ENCODE measurements at places on chromosomes 2 and 18.

DNA sequence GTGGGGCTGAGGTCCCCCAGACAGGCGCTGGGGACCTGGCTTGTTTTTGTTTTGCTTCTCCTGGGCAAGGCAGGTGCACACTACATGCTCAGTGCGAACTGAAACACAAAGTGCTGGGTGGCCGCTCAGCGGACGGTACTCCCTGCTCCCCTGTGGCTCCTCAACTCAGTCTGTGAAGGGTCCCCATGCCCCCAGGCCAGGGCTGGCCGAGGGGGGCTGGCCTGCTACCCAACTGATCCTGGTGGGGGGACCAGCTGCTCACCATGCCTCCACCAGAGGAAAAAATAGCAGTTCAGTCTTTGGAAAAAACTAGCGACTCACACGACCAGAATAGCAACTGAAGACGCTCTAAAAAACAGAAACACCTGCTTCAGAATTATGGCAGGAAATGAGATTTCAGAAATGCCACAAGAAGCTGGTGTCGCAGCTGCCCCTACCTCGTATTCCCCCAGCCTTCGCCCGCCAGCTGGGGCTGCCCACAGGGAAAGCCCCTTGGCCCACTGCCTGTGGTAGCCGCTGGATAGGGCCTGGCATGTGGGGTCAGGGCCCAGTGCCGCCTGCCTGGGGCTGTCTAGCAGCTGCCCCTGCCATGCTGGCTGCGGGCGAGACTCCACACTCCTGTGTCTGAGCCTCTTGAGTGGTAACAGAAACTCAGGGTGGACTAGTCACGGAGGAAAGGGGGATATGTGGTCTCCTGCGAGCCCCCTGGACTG is 43.7 kb downstream of the MEX3C start:
- peak; percentile 98 for DNase-seq

DNA sequence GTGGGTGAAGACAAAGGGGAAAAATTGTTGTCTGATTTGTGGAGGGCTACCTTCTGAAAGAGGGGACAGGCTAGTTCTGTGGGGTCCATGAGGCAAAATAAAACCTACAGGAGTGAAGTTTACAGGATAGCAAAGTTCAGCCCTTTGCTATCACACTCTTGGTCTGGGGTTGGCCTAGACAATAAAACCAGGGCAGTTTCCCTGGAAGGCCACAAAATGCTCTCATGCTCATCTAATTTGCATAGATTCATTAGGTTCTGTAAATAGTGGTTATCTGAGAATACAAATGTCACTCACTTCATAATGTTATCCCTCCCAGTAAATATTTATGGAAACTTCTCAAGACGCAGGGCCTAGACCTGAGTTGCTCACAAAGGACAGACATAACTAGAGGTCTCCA is 63.6 kb downstream of the INSIG2 start:
- DNase-seq, result no peak

GRCh38 chr18:68985172-68985820 is 187.4 kb downstream of the CCDC102B start:
- no peak for DNase-seq

DNA sequence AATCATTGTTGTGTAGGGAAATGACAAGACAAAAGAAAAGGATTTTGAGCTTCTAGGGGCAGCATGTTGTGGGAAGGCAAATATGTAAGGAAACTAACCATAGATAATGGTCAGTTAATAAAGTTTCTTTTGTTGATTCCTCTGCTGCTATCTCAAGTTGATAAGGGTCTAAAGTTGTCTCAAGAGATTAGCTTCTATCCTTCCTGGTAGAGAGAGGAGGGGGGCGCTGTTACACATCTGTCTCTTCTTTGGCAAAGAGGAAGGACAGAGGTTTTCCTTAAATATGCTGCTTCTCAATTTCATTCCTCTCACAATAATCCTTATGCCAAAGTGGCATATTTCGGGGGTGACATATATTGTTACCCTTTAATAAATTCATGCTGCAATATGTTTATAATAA is 944.0 kb downstream of the DPP10 start:
- no peak for DNase-seq

DNA sequence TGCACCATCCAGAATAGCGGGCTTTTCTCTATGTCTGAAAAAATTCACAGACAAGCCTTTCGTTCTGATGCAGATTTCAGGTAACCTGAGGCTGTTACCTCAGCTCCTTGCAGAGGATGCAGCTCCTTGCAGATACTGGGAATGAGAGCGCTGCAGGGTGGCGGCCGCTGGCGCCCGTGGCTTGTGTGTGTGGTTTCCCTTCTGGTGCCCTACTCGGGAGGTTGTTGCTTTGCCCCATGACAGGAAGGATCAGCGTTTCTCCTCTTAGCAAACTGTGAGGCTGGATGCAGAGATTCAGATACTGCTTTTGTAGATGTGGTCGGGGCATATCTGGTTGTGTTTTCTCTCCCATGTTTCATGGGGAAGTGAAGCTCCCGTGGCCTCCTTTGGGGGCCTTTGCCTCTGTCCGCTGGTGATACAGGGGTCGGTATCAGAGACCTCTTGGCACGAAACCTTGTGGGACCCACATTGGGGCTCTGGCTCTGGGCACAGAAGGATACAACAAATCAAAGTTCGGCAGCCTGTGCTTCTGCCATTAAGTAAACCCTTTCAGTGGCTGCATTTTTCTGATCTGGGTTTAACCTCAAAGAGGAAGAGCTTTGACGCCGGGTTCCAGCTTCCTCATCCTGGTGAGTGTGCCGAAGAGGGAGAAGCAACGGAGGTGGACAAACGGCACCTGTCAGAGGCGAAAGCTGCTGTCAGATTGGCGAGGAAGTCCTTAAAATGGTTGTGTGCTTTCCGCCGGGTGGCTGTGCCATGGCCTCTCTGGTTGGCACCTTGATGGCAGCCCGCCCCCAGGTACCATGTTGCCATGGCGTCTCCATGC is 127.8 kb downstream of the MBP start:
- DNase-seq, result no peak

GRCh38 chr18:48623468-48624235 is 84.8 kb downstream of the CTIF start:
- no peak for DNase-seq

DNA sequence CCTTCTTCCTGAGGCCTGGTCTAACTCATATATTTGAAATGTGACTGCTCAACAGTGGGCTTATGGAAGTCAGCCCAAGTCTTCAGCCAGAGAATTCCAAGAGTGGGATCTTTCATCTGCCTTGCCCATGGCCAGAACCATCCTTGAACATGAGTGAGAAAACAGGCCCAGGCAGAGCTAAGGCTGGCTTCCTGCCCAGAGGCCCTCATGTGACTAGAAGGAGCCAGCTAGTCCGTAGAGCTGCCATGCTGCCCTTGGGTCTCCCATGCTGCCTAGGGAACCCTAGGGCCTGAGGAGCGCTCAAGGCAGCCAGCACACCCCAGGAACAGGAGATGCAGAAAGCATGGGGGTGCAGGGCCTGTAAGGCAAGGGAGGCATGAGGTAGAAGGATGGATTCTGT is 203.6 kb downstream of the FHOD3 start:
- DNase-seq, result no peak

DNA sequence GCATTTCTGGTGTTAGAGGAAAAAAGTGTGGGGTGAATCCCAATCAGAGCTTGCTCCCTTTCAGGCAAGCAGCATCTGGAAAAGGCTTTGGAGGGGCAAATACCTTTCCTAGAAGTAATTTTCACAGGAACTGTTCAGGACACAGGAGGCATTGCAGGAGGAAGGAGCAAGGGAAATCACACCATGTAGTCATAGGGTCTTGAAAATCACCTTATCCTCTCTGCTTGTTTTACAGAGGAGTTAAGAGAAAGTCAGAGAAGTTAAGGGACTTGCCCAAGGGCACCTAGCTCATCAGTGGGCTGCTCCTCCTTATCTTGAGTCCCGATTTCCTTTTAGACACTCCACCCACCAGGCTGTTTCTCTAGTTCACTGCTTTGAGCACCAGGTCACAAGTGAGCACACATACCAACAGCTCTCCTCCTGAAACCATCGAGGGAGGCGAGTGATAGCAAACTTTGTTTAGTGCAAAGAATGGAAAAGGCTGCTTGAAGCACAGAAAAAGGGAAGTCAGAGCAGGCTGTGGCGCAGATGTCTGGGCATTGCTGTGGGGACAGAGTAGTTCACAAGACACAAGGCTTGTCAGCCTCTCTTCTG is 89.2 kb upstream of the CXCR4 start:
- DNase-seq, result peak; percentile 95

DNA sequence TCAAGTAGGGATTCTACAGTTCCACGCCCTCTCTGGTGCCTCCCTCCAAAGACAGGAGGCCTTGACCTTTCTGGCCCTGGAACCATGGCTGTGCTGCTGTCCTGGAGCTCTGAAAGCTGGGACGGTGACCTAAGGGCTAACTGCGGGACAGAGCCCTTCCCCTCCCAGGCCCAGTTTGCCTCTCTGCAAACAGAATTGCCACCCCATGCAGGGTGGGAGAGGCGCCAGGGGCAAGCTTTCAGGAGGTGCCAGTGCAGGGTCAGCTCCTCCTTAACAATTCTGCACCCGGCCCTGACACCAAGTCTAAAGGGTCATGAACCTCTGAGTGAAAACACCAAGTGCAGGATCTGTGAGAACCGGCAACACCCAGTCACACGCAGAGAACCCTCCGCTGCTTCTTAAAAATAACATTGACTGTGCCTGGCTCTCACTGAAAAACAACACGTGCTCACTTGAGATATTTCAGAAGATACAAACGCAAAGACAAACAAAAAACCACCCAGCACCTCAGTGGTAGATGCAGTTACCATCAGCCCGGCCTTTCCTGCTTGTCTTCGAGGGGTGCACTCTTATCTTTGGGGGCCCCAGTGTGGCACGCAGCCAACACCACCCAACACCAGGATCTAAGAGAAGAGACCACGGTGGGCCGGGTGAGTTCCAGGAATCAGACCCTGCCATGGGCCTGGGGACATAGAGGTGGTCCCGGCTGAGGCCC is 1.1 kb upstream of the SNED1 start:
- DNase-seq, result no peak

GRCh38 chr2:37816036-37816435 is 109.1 kb upstream of the RMDN2 start:
- DNase-seq, result no peak

DNA sequence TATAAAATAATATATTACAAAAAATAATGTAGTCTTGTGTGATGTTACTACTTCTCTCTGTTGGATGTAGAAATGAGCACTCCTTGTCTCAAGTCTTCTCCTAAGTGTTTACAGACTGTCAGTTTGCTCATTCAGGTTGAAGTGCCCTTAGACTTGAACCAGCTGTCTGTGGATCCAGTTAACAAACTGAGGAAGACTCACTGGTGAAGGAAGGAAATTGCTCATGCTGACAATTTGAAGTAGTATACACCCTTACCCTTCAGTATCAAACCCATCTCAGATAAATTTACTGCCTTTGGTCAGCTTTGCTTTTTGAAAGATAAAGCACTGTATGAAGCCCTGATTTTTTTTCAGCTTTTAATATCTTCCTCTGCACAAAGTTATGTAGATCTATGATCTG is 854.2 kb upstream of the ZEB2 start:
- DNase-seq, result no peak

GRCh38 chr18:64082054-64082453 is 66.8 kb downstream of the LINC00305 start:
- no peak for DNase-seq

DNA sequence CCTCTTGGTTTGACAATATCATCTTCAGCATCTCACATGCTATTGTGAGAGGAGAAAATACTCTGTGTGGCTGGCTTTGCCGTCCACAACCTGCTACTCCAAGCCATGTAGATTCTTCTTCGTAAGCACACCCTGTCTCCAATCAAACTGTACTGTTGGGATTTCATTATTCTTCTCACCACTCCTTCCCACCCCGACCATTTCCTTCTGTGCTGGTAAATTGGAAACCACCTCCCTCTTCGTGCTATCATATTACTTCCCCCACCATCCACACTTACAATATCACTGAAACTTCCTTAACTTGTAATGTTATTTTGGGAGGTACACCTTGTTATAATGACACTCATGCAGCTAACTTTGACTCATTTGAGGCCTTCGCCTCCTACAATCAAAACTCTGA is 3.2 kb upstream of the AGXT start:
- no peak for DNase-seq

DNA sequence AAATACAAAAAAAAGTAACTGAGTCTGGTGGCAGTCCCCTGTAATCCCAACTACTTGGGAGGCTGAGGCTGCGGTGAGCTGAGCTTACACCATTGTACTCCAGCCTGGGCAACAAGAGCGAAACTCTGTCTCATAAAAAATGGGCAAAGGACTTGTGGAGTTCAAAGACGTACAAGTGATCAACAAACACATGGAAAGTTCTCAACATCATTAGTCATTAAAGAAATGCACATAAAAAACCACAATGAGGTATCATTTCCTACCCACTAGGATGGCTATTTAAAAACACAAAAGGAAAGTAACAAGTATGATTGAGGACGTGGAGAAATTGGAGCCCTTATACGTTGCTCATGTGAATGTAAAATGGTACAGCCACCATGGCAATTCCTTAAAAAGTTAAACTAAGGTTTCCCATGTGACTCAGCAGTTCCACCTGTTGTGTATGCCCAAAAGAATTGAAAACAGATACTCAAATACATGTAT is 52.3 kb downstream of the RAB10 start:
- DNase-seq, result no peak

DNA sequence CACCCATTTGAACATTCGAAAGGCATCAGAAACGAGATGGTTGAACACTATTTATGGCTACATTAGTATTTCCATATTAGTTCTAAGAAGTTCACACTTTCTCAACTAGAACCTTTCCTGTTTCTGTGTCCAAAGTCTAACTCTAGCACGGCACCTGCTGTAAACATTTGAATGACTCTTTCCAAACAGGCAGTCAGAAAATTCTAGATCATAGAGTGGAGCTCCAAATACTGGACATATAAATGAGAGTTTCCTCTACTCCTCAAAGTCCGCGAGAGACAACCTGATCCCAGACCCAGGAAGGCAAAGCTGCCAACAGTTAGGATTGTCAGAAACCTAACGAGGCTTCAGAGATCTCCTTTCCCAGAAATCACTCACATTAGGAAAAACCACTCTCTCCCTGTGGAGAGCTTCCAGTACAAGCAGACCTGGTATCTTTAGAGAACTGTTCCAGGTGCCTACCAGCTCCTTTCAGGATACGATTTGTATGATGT is 10.6 kb downstream of the RND3 start:
- no peak for DNase-seq

GRCh38 chr2:225171350-225171749 is 129.1 kb upstream of the DOCK10 start:
- DNase-seq, result peak; percentile 10

GRCh38 chr18:58578321-58578720 is 50.6 kb downstream of the ALPK2 start:
- no peak for DNase-seq

- no peak for DNase-seq
Measured at GRCh38 chr2:226002438-226002837, 602.9 kb downstream of the NYAP2 start.

DNA sequence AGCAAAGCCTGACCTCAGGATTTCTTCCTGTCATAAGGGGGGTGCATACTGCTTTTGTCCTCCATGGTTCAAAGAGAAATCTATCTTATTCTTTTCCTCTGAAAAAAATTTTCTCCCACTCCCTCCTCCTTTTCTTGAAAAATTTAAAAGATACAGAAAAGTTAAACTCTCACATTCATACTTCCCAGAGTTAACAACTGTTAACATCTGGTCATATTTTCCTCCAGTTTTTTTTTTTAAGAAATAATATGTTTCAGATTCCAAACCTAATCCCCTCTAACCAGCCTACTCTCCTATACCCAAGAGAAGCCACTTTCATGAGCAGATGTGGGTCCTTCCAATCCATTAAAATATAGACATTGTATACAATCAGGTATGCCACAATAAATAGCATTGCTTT is 378.9 kb upstream of the HNRNPA3 start:
- no peak for DNase-seq

- no peak for DNase-seq
Measured at GRCh38 chr2:72952110-72952823, 34.9 kb downstream of the EMX1 start.

Data from NAMALWA (cell line).